T-helper 22 cell (primary cell): ENCODE measurements at places on chromosomes 7 and 10.

DNA sequence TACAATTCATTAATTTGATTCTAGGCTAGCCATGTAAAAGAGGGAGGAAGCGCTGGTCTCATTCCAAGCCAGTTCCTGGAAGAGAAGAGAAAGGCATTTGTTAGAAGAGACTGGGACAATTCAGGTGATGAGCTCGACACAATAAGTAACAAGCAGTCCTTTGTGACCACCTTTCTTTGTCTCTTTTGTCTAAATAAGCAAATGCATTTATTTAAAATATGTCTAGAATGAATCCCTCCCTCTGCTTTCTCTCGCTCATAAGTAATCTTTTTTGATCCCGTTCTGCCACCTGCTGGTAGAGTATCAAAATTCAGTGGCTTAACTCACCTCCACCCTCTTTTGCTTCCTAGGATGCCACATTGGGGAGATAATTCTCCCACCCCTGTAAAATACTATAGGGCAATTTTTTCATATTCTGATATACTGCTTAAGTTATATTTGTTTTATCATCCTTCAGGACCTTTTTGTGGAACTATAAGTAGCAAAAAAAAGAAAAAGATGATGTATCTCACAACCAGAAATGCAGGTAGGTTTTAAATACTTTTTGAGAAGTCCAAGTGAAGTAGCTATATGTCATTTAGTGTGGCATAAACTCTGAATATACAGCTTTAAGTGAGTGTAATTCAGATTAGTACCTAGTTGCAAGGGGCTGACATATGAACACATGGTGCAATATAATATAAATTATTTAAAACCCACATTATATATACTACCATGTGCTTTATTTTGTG, 91.5 kb downstream of the GSDME start:
- DNase-seq: peak; percentile 3

DNA sequence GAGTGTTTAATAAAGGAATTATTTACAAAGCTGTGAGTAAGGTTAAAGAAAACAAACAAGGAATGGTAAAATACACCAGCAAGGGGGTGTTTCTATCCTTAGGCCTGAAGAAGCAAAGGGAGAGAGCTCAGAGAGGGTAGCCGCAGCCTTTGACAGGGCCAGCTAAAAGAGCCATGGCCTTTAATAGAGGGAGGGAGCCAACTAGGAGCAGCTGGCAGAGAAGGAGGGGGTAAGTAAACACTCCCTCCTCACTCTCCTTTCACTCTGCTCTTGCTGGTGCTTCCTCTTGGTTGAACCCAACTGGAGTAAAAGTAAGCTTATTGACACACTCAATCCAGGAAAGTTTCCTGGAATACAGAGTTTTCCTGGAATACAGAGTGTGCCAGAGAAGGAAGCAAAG, 87.5 kb downstream of the CH25H start:
- no peak for DNase-seq

DNA sequence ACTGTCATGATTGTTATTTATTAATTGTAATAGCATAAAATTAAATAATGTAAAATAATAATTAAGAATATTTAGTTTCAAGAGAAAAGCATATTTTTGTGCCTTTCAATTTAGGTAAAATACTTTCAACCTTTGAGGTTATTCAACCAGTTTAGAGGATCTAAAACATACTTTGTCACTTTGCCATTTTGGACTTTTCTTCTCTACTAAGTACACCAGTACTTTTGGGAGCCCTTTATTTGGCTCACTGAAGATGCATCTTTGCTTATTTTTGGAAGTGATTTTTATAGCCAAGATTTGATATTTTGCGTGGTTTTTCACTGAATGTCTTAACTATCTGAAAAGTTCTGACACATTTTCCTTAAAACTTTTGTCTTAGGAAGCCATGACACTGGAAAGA, 860.5 kb downstream of the SORCS1 start:
- no peak for DNase-seq

DNA sequence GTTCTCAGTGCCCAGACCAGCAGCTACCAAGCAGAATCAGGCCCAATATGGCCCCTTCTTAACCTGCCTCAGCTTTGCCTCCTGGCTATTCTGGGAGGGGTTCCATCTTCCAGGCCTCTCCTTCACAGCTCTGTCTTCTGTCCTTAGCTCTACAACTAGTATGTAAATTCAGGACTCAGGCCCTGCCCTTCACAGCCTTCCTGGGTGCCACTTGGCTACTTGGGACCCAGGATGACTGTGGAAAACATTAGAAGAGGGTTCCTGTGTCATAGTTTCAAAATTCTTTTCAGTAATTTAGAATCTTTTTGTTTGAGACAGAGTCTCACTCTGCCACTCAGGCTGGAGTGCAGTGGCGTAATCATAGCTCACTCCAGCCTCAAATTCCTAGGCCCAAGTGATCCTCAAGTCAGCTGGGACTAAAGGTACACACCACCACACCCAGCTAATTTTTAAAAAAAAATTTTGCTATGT, 33.2 kb upstream of the PAPSS2 start:
- no peak for DNase-seq

DNA sequence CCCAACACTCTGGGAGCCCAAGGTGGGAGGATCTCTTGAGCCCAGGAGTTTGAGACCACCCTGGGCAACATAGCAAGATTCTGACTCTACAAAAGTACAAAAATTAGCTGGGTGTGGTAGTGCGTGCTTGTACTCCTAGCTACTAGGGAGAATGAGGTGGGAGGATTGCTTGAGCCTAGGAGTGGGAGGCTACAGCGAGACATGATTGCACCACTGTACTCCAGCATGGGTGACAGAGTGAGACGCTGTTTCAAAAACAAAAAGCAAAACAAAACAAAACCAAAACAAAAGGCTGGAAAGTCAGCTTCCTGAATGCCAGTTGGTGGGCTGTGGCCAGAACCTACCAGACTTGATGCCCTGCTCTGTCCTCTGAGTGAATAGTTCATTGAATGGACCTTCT, 242.8 kb downstream of the PHTF2 start:
- DNase-seq: no peak

GRCh38 chr7:79453558-79454360, at the start of gene MAGI2:
Gene MAGI2 (minus strand): TSS chr7:79453667. CDS start chr7:79453320, 347 bp downstream.
- no peak for DNase-seq

DNA sequence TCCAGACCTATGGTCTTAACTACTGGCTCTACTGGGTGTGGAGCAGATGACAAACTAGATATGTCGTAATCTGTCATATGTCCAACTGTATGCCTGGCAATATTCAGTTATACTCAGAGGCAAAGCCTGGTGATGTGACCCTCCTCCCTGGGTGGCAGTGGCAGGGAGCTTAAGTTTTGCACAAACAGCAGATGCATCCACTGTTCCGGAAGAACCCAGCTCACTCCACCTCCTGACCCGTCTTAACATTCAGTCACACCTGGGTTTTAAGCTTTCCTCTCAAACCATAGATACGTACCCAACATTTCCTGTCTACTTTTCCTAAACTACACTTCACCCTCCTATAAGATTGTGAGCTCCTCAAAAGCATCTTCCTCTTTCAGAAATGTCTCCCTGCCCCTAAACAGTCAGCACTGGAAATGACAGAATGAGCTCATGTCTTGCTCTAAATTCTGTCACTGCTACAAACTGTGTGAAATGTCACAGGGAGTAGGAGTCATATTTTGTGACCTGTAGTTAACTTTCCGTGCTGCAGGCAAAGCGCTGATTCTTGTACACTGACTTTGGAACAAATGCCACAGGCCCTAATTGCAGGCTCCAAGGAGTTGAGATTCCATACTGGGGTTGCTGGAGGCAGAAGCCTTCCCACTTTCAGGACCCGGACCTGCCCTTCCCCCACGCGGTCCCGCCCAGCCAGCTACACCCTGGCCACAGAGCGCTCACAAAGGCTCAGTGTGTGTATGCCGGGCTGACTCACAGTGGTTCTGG, 23.9 kb downstream of the SCD start:
- no peak for DNase-seq

- DNase-seq: no peak
Measured at GRCh38 chr7:50725774-50726173, 56.9 kb downstream of the GRB10 start.

DNA sequence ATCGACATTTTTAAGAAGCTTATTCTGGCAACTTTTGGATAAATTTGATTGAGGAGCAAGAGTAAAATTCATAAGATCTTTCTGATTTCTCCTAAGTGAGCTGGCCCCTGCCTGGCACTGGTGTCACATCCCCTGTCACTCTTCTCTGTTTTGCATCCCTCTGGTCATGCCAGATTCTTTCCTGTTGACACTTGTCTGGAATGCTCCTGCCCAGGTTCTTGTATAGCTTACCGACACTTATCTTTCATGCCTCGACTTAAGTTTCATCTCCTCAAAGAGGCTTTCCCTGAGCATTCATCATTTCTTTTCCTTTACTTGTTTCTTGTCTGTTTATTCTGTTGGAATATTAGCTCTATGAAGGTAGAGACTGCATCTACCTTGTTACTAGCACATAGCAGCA, 22.2 kb upstream of the AASS start:
- no peak for DNase-seq

- DNase-seq: no peak
Measured at GRCh38 chr10:125189162-125189561, 28.8 kb upstream of the CTBP2 start.

GRCh38 chr10:46297406-46298204, 10.8 kb downstream of the ANTXRL start:
- no peak for DNase-seq
